ENCODE measurements at places on chromosomes 5 and 9.

DNA sequence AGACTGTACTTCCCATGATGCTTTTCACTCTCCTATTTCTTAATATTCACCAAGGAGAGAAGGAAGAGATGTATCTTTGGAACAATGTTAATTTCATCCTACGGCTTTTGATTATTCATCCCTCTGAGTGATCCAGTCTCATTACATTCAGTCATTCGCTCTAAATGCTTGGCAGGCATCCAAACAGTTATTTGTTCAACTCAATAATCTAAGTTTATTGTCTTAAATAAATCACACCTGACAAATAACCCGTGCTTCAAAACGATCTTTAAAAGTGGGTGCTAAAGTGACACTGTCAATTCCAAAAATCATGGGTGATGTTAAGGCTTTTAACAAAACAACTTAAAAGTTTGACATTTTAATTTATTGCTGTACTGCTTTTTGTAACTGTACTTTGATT lies 233.1 kb downstream of the RASEF start:
- no peak for DNase-seq

GRCh38 chr5:39446231-39446630 lies 21.5 kb upstream of the DAB2 start:
- no peak for DNase-seq

- DNase-seq = no peak
These were observed 24.2 kb downstream of the LSM11 start for GRCh38 chr5:157767689-157768088.

- DNase-seq = no peak
These were observed 183.8 kb upstream of the S1PR3 start for GRCh38 chr9:88807426-88807825.

GRCh38 chr5:9240431-9240830 lies 305.4 kb downstream of the SEMA5A start:
- DNase-seq = no peak

- DNase-seq = peak; percentile 44
These were observed 182.1 kb downstream of the DMRT2 start for GRCh38 chr9:1231998-1232919.
